ENCODE measurements at places on chromosomes 3 and 15.

- DNase-seq: no peak
Observed at GRCh38 chr15:76866008-76866407, 39.1 kb downstream of the SCAPER start.

DNA sequence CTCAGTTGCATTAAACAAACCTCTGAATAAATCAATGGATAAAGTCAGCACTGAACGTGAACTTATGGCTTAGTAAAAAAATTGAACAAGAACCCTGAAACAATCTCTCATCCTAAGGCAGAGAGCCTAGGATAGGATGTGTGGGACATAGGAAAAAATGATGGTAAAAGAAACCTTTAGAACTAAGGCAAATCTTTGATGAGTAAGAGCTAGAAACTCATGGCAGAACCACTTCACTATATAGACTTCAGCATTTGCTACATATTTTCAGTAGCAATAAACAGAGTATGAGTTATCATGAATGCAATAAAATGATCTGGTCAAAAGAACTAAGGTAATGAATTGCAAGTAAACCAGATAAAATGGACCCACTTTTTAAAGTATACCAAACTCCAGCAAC, 725.8 kb upstream of the DPPA4 start:
- DNase-seq: no peak

DNA sequence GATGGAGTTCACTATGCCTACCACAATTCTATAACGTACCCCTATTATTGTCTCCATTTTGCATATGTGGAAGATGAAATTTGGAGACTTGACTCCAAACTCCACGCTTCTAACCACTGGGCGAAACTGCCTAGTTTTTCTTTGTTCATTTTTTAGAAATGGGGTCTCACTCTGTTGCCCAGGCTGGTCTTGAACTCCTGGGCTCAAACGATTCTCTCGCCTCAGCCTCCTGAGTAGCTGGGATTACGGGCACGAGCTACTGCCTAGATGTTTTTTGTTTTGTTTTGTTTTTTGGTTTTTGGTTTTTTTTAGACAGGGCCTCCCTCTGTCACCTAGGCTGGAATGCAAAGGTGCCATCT, 584 bp upstream of the RPL32 start:
- no peak for DNase-seq

- DNase-seq: no peak
Observed at GRCh38 chr3:143240886-143241285, 121.3 kb downstream of the CHST2 start.

DNA sequence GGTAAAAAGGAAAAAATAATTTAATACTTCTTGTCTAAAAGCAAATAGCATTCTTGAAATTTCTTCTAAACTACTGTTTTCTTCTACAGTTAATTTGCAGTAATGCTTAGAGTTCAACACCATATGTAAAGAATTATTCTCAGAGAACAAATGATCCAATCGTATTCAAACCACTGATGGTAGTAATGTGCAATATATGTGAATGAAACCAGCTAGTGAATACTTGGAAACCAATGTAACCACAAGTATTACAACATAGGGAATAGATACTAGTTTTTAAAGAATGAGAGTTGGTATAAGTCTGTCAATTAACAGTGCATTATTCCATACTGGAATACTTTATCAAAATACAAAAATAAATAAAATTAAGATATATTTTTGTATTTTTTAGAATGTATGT, 850.0 kb downstream of the DIPK2A start:
- no peak for DNase-seq

DNA sequence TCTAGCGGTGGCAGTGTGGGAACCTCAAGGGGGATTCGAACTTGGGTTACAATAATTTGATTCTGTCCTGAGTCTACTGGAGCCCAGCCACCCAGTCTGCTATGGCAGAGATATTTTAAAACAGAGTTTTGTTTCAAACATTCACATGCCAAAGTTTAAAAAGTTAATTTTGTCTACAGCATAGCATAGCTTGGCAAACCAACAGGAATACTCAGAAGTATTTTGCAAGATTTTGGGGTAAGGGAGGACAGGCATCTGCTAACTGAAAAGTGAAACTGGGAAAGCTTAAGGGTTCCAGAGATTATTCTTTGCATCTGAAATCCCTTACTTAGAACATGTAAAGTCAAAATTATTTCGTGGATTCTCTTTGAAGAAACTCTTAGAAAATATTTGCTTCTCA, 6.6 kb downstream of the ARID3B start:
- no peak for DNase-seq

DNA sequence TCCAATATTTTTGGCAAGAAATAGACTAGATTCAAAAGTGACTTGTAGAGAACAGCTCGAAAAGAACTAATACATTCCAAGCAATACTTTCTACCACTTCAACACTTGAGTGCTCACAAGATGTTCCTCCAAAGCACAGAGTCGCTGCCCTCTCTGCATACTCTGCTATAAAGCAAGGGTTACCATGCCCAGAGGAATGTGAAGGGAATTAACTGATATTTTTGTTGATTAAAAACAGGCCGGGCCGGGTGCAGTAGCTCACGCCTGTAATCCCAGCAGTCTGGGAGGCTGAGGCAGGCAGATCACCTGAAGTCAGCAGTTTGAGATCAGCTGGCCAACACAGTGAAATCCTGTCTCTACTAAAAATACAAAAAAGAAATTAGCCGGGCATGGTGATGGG, 57.6 kb upstream of the CSPG5 start:
- no peak for DNase-seq

GRCh38 chr3:95289295-95289694, 1226.4 kb downstream of the NSUN3 start:
- DNase-seq: no peak

GRCh38 chr15:53762916-53763315, 3.5 kb upstream of the WDR72 start:
- DNase-seq: no peak

- DNase-seq: no peak
Observed at GRCh38 chr3:61299343-61300005, 48.2 kb upstream of the FHIT start.

- peak; percentile 61 for DNase-seq
Observed at GRCh38 chr3:29324180-29324651, 43.3 kb downstream of the RBMS3 start.

DNA sequence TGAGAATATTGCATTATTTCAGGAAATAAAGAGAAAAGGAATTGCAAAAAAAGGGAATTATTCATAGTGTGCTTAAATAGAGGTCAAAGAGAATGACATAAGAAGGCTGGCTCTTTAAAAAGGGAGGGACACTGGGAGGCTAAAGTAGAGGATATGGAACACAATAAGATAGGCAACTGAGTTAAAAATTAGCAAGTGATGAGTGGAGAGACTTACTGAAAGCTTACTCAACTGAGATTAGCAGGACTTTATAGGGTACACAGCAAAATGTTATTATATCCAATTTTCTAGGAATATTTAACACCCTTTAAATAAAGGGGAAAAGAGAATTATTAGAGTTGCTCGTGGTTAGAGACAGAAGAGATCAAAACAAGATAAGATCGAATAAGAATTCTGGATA, 375.2 kb downstream of the LSAMP start:
- DNase-seq: no peak

DNA sequence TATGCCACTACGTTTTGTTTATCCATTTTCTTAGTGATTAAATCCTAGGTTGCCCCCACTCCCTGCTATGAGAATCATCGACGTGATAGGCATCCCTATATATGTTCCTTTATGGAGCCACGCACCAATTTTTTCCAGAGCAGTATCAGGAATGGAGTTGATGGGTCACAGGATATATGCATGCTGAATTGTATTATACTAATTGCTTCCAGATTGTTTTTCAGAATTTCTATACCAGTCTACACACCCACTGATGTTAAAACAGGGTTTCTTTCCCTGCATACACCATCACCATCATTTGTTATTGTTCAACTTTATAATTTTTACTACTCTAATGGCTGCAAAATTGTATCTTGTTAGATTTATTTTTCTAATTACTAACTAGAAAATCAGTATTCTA, 100.1 kb upstream of the MRPS22 start:
- DNase-seq: no peak

- no peak for DNase-seq
Observed at GRCh38 chr15:28106294-28107110, 7.4 kb upstream of the OCA2 start.

GRCh38 chr15:89452330-89452836, 44.0 kb downstream of the RHCG start:
- DNase-seq: no peak

DNA sequence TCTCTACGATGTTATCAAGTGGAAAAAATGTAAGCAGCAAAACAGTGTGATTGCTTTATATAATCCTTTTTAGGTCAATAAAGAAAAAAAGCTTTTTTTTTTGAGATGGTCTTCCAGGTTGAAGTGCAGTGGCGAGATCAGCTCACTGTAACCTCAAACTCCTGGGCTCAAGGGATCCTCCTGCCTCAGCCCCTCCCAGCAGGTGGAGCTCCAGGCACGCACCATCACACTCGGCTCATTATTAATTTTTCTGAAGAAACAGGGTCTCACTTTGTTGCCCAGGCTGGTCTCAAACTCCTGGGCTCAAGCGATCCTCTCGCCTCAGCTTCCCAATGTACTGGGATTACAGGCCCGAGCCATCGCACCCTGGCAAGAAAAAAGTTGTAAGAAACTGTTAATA, 17.3 kb downstream of the RNF168 start:
- DNase-seq: no peak

GRCh38 chr3:124812291-124813265, 74.6 kb downstream of the ITGB5 start:
- no peak for DNase-seq

DNA sequence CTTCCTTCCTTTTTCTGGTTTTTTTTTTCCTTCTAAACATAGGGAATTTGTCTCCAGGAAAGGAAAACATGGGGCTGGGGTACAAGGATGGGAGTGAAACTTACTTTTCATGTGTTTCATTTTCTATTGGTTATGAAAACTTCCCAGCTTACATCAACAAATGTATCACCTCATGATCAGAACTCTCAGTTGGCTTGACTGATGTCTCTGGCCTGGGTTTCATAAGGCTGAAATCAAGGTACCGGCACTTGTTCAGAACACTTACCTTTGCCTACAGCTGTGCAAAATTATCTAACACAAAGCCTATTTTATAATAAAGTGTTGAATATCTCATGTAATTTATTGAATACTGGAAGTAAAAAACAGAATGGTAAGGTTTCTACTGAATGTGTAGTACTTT, 91.8 kb upstream of the STT3B start:
- no peak for DNase-seq

- no peak for DNase-seq
Observed at GRCh38 chr15:71223516-71223915, 108.2 kb downstream of the THSD4 start.

- peak; percentile 4 for DNase-seq
Observed at GRCh38 chr3:48739955-48740823, 23.2 kb upstream of the IP6K2 start.

DNA sequence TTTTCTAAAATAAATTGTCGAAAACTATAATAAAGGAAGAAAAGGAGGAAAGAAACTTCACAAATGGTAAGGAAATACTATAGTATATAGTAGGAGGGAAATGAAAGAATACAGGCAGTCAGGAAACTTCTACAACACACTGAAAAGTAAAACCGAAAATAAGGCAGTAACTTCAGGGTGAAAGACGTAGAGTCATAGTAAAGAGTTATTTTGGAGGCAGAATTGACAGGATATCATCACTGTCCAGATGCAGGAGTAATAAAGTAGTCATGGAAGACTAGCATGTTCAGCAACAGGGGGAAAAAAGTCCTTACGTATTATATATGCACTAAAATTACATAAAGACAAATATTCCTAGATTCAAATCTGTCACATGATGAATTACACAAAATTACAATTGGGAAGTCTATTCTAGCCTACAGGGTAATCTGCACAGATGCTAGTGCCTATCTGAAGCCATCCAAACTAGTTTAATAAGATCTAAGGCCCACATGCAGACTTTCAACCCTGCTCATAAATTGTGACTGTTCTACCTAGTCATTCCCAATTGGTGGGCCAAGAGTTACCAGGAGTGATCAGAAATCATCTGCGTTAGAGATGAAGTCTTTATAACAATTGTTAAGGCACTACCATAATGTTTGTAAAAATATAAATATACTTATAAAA, 14.0 kb downstream of the VPS13C start:
- DNase-seq: no peak

GRCh38 chr3:96863129-96863740, 48.8 kb downstream of the EPHA6 start:
- peak; percentile 85 for DNase-seq

DNA sequence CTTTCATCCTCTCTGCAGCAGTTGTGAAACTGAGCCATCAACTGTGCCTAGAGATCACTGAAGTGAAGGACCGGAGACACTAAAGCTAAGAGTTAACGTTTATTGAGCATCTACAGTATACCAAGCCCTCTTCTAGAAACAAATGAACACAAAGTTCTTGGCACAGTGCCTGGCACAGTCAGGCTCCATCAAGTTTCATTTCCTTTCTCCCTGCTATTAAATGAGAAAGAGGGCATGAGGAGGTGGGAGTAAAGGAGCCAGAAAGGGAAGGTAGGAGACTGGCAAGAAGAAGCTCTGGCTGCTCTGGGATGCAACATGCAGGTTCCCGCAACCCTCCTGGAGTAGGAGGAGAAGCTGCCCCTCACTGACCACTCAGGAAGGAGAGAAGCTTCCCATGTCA, 30.6 kb downstream of the CYP19A1 start:
- no peak for DNase-seq

DNA sequence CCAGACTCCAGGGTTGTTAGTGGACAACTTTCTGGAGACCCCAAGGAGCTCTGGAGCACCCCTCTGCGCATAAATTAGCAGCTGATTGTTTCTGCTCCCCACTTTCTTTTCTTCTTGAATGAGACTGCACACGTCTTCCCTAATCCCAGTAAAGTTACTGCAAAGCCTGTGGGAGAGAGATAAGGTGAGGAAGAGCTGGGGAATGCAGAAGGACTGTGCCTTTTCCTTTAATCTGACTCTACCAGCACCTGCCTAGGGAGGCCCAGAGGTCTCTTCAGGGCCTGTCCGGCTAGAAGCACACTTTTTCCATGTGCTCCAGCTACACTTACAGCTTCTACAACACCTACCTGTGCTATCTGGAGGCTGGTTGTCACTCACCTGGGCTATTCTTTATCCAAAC, 143.8 kb downstream of the KCNMB2 start:
- DNase-seq: no peak

DNA sequence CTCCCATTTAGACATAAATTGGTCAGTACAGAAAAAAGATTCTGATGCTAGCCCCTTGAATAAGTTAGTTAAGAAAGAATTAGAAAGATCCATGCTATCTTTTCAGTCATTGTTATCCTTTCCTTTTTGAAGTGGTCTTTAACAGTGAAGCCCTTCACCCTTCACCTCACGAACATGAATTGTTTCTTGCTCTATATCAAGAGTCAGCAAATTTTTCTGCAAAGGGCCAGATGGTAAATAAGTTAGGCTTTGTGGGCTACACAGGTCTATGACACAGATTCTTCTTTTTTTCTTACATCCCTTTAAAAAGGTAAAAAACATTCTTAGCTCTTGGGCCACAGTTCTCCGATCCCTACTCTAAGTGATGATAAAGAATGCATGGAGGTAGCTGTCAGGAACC, 74.9 kb downstream of the DMXL2 start:
- DNase-seq: no peak

DNA sequence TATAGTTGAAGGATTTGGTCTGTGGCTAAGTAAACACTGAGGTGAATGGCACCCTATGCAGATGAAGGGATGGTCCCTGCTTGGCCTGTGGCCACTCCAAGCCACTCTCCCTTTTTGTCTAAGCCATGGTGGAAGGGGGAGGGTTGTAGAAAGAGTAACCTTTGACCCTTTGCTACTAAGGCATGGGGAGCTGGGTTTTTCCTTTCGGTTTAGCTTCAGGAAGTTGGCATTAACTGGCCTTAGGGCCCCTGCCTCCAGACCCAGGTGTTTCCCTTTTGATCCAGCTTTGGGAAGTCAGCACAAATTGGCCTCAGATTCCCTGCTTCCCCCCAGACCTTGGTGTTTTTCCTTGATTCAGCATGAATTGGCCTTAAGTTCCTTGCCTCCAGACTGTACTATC, 49.5 kb downstream of the EFCAB12 start:
- no peak for DNase-seq
